ENCODE measurements at places on chromosomes 5 and 9. TPM values are rescaled to one million over a fixed set of nuclear protein-coding genes. Genes with fewer than 3 reads are reported as not detected.

GRCh38 chr5:116492776-116493175 lies 81.8 kb downstream of the SEMA6A start:
- H3K27me3 ChIP-seq: no peaks in the 10 kb centered on the region
- no peak overlapping the region for H3K4me3 ChIP-seq
- no peak for DNase-seq

DNA sequence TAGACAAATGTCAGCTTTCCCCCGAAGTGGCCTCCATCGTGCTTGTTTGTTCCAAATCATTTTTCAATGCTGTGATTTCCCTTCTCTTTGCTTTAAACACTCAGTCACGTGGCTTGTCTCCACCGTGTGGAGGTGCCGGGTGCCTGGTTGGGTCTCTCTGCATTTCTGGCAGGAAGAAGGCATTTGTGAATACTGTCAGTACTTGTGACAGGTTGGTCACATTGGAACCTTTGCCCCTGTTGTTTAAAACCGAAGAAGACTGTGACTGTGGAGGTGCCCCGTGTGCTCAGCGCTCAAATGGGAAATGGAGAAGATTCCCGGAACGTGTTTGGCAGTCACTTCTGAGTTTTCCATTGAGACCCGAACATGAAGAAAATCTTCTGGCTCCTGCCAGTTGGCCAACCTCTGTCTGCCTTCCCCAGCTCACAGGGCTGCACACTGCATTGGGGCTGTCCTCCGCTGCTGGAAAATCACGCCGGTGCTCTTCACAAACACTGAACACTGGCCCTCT lies 74.6 kb downstream of the LMNB1 start:
- H3K4me1 ChIP-seq: peaks cover 29% of the 10 kb centered on the region
- H3K36me3 ChIP-seq: no peaks in the 10 kb centered on the region
- H3K27me3 ChIP-seq: no peaks in the 10 kb centered on the region
- H3K4me3 ChIP-seq: no peak overlapping the region
- H3K27ac ChIP-seq: no peak overlapping the region

- no peaks in the 10 kb centered on the region for H3K4me1 ChIP-seq
- H3K27ac ChIP-seq: no peak overlapping the region
- no peak for DNase-seq
- no peaks in the 10 kb centered on the region for H3K36me3 ChIP-seq
- H3K27me3 ChIP-seq: no peaks in the 10 kb centered on the region
Observed at GRCh38 chr5:88583471-88583870, 299.5 kb downstream of the MEF2C start.

GRCh38 chr5:176646049-176646706 lies 1.1 kb upstream of the TSPAN17 start:
- no peak for DNase-seq
- H3K4me1 ChIP-seq: peaks cover 34% of the 10 kb centered on the region
- no peaks in the 10 kb centered on the region for H3K27me3 ChIP-seq
- H3K36me3 ChIP-seq: no peaks in the 10 kb centered on the region
- no peak overlapping the region for H3K4me3 ChIP-seq

GRCh38 chr9:69877852-69878514 lies 57.4 kb downstream of the CFAP95 start:
- H3K27ac ChIP-seq: no peak overlapping the region
- H3K36me3 ChIP-seq: no peaks in the 10 kb centered on the region
- DNase-seq: peak; percentile 50
- H3K4me3 ChIP-seq: no peak overlapping the region

DNA sequence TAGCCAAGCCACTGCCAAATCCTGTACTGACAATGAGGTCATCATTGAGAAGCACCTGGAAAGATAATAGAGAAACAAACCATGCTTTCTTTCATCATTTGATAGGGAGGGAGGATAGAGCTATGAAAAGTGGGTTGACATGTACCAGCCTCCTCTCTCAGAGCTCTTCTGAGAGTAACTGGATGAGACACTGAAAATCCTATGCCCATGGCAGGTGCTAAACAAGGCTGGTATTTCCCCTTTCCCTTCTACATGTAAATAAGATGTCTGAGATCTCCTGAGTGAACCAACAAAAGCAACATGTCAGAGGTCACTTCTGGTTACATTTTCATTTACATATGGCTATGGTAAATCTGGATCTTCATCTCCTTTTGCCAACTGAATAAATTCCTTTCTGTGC lies 45.3 kb upstream of the TRAF1 start:
- H3K4me3 ChIP-seq: no peak overlapping the region
- H3K4me1 ChIP-seq: peaks cover 4% of the 10 kb centered on the region
- H3K27ac ChIP-seq: no peak overlapping the region
- no peak for DNase-seq

DNA sequence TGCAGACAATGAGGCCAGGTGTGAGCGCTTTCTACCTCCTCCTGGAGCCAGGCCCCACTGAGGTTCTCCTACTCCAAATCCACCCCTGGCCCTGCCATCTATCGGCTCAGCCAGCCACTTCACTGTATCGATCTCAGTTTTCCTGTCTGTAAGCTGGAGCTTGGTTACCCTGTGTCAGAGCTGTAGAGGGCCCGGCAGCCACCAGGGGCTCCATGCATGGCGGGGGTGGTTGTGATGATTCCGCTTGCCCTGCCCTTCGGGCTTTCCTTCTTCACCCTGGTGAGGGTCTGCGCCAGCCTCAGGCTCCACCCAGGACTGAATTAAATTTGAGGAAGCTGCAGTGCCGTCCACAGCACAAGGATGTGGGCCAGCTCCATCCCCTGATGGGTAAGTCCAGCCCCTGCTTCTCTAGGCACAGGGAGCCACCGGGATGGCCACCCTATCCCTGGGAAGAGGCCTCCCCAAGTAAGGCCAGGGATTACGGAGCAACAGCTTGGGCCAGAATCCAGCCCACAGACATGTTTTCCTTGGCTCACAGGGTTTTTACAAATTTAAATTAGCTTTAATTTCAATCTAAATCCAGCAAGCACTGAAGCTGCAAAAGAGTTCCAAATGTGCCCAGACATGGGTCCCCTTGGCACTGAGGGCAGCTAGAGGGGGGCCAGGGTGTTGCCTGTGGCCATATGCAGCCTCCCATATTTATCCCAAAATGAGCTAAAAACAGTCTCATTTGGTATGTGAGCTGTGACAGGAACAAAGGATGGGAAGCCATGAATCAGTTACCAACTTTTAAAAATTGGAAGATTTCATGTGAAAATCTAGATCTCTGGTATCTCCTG lies 89.1 kb upstream of the FBXW11 start:
- no peak for DNase-seq
- H3K27me3 ChIP-seq: no peaks in the 10 kb centered on the region
- no peaks in the 10 kb centered on the region for H3K4me1 ChIP-seq
- H3K27ac ChIP-seq: no peak overlapping the region
- no peak overlapping the region for H3K4me3 ChIP-seq

- peaks cover 14% of the 10 kb centered on the region for H3K27me3 ChIP-seq
- H3K4me1 ChIP-seq: peaks cover 8% of the 10 kb centered on the region
- H3K27ac ChIP-seq: no peak overlapping the region
Observed at GRCh38 chr9:97763874-97764273, 66.7 kb upstream of the XPA start.

GRCh38 chr5:163496286-163496685 lies 9.1 kb upstream of the MAT2B start:
- H3K27ac ChIP-seq: no peak overlapping the region
- no peak for DNase-seq
- no peak overlapping the region for H3K4me3 ChIP-seq
- no peaks in the 10 kb centered on the region for H3K4me1 ChIP-seq
- H3K36me3 ChIP-seq: peaks cover 4% of the 10 kb centered on the region

DNA sequence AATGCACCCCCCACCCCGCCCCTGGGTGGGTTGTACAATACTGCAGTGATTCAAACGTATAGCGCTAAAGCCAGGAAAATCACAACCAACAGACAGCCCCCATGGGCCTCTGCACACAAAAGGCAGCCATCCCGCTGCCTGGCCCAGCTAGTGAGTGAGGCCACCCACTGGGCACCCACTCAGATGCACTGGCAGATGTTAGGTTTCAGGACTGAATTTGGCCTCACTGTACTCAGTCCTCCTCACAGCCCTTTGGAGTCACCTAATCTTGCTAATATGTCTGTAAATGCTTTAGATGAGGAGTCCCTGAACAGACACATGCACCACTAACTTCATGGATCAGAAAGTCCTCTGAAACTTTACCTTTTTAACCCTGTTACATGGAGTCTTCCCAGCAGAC lies 87.7 kb downstream of the FSTL4 start:
- no peak overlapping the region for H3K27ac ChIP-seq

DNA sequence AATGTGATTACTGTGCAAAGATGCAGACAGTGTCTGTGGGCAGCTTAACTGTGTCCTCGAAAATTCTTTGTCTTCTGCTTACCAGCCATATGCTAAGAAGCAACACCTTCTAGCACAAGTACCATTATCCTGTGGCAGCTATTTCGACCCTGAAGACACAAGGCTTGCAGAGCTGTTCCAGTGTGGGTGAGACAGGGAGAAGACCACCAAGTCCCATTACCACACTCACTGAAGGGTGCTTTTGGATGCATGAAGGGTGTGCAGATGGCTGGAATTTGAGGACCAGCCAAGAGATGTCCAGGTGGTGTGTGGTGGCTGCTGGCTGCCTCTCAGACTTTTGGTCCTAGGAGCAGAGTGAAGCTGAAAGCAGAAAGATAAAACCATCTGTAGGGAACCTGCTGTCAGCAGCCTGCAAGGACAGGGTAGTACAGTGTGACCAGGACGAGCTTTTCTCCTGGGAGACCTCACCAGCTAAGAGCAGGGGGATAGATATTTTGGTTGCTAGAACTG lies 161.8 kb downstream of the ICE1 start:
- H3K4me3 ChIP-seq: no peak overlapping the region
- no peaks in the 10 kb centered on the region for H3K4me1 ChIP-seq
- DNase-seq: no peak

DNA sequence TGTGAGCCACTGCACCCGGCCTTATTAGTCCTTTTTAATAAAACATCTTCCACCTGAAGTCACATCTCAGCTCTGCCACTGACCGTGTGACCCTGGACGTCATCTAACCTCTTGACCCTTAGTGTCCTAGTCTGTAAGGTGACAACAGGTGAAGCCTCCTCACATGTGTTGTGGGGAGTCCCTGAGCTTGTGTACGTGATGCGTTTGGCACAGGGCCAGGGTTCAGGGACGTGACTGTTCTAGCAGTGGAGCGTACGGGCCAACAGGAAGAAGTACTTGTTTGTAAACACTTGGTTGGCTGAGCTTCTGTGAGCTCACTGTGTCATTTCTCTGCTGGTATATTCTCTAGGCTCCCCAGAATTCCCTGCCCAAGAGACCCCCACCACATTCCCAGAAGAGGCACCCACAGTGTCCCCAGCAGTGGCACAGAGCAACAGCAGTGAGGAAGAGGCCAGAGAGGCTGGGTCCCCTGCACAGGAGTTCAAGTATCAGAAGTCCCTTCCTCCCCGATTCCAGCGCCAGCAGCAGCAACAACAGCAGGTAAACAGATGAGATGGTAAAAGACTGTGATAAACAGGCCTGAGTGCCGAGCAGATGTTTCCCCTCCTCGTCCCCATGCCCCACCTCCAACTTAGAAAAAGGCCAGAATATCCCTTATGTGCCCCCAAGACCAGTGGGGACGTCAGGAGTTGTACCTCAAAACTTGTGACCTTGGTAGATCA lies 35.3 kb upstream of the POMT1 start:
- peaks cover 13% of the 10 kb centered on the region for H3K36me3 ChIP-seq
- no peaks in the 10 kb centered on the region for H3K4me1 ChIP-seq
- no peak overlapping the region for H3K4me3 ChIP-seq
- no peak overlapping the region for H3K27ac ChIP-seq
- no peaks in the 10 kb centered on the region for H3K27me3 ChIP-seq
- no peak for DNase-seq

- no peak overlapping the region for H3K27ac ChIP-seq
- H3K4me1 ChIP-seq: no peaks in the 10 kb centered on the region
- no peak for DNase-seq
Observed at GRCh38 chr5:149723374-149723773, 6.7 kb upstream of the PPARGC1B start.

GRCh38 chr5:418162-419121 lies 24.5 kb upstream of the EXOC3 start:
- peaks cover 4% of the 10 kb centered on the region for H3K4me1 ChIP-seq
- H3K27me3 ChIP-seq: no peaks in the 10 kb centered on the region
- no peak overlapping the region for H3K4me3 ChIP-seq
- no peak overlapping the region for H3K27ac ChIP-seq

- no peaks in the 10 kb centered on the region for H3K36me3 ChIP-seq
- no peak overlapping the region for H3K4me3 ChIP-seq
- H3K27ac ChIP-seq: no peak overlapping the region
- H3K27me3 ChIP-seq: no peaks in the 10 kb centered on the region
Observed at GRCh38 chr9:127086771-127087170, 35.7 kb downstream of the ANGPTL2 start.

DNA sequence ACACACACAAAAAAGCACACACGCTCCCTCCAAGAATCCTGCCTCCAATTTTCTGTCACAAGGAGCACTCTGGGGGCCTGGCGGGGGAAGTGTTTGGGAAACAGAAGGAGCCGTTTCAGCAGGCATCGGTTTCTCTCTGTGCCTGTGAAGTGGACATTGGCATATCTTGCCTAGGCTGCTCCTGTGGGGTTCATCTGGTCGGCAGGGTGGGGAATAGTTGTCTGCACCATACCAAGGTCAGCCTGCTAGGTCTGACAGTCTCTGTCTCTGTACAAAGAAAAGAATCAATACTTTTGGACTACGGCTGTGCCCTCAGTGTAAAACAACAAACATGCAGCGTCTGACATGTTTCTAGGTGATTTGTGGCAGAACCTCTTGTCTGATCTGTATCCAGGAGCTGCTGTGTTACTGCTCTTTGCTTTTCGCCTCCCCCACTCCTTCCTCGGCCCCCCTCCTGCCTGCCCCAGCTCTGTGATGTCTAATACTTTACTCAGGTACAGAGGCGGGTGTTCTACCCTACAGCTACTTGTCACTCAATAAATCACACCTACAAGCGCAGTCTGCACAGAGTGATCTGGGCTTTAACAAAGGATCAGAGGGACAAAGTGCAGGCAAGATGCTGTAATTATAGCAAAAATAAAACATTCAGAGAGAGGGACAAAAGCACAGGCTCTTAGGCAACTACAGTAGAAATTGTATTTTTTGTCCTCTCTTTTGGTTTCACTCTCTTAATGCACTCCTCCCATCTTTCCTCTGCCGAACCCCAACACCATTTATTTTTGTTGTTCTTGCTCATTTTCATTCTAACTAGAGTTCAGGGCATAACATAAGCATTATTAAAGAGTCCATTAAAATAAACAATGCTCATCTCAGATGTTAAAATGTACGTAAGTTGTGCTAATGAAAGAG lies 216.7 kb downstream of the BNC2 start:
- no peak overlapping the region for H3K27ac ChIP-seq
- H3K27me3 ChIP-seq: no peaks in the 10 kb centered on the region
- no peak overlapping the region for H3K4me3 ChIP-seq

GRCh38 chr9:113919382-113919781 lies 43.3 kb downstream of the ZNF618 start:
- peaks cover 3% of the 10 kb centered on the region for H3K36me3 ChIP-seq
- no peak overlapping the region for H3K27ac ChIP-seq
- no peak overlapping the region for H3K4me3 ChIP-seq
- no peaks in the 10 kb centered on the region for H3K4me1 ChIP-seq
- no peak for DNase-seq
- no peaks in the 10 kb centered on the region for H3K27me3 ChIP-seq

Gene SHOC1
- not detected for total RNA-seq

Gene OR1N2
- not detected for total RNA-seq

Gene ARHGEF37
- 1.7 TPM for total RNA-seq

Gene GABRA1
- total RNA-seq: not detected

Gene BRD3OS
- 19.0 TPM for total RNA-seq

Gene NXNL2
- 0.74 TPM for total RNA-seq

Gene FAM169A
- total RNA-seq: 23.8 TPM
